Heart right ventricle (tissue), 16 donors: ENCODE measurements at places on chromosomes 1 and 21.

DNA sequence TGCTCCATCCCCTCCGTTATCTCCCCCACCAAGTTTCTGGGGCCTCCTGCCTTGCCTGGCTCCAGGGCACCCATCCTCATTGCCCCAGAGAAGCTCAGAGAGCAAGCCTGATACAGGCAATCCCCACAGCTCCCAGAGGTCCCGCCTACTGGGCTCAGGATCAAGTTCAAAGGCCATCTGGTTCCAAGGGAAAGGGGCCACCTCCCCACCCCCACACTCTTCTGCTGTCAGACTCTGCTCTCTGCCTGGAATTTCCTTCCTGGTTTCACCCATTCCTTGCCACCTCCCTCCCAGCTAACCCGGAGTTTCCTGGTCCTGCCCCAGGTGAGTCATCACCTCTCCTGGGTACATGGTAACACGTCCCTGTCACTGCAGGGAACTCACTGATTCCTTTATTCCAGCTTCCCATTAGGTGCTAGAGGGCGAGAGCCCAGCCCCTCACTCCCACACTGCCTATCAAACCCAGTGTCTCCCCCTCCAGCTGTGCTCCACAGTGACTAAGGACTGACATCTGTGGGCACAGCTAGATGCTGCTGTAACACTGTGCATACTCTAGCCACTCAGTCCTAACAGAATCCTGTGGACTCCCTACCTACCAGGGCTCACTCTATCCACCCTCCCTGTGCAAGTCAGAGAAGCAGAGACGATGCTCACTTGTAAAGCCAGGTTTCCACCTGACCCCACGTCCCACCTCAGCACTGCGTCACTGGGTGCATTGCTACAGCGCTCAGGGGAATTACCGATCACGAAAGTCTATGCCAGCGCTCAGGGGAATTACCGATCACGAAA is 21.8 kb downstream of the RSPH1 start:
- DNase-seq: no peak

DNA sequence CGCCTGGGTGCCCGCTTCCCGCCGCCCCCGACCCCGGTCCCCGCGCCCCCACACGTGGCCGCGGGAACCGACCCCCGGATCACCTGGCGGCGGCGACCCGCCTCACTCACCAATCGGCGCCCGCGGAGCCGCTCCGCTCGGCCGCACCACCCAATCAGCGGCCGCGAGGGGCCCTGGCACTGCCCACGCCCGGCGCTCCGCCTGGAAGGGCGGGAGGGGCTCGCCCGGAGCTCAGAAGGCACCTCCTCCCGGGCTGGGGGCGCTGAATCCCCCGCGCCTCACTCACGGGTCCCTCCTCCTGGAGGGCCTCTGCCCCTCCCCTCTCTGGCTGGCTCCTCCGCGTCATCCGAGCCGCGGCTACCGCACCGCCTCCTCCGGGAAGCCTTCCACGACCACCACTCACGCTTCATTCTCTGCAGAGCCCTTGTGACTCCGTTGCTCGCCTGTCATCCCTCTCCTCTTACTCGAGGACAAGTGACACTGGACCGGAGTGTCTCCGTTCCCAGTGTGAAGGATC is 374 bp downstream of the SH2D5 start:
- DNase-seq: no peak

GRCh38 chr1:24801176-24801575 is 55.9 kb downstream of the CLIC4 start:
- DNase-seq: no peak

DNA sequence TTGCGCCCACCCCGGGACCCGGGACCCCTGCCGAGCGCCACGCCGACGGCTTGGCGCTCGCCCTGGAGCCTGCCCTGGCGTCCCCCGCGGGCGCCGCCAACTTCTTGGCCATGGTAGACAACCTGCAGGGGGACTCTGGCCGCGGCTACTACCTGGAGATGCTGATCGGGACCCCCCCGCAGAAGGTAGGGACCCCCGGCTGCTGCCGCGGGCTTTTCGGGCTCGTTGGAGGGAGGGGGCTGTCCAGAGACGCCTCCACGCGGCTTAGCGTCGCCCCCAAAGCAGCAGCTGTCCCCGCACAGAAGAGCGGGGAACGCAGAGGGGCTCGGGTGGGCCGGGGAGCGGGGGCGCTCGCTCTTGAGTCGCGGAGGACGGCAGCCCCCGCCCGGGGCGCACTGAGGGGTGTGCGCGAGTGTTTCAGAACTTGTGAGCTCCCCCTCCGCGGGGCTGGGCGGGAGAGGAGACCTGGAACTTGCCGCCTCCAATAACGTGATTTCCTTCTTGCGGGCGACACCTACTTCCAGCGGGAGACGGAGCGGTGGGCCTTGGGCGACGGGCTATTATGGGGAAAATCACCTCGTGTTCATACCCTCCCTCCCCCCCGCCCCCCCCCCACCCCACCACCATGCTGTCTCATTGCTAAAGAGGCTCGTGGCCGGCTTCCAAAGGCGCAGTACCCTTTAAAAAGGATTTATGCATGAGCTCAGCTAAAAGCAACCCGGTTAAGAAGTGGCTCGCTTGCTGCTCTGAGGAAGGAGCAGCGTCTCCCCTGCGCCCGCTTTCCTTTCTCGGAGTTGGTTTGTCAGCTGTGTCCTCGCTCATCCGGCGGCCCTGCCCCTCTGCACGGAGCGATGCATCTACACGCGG is 664 bp downstream of the BACE2 start:
- peak; percentile 48 for DNase-seq

DNA sequence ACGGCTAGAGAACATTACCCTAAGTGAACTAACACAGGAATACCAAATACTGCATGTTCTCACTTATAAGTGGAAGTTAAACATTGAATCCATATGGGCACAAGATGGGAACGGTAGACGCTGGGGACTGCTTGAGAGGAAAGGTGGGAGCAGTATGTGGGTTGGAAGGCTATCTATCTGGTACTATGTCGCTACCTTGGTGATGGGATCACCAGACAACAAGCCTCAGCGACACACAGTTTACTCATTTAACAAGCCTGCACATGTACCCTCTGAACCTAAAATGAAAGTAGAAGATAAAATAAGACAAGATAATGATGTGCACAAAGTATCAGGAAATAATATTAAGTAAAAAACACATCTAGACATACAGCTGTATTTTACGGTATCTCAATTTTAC is 819 bp downstream of the PYHIN1 start:
- no peak for DNase-seq

DNA sequence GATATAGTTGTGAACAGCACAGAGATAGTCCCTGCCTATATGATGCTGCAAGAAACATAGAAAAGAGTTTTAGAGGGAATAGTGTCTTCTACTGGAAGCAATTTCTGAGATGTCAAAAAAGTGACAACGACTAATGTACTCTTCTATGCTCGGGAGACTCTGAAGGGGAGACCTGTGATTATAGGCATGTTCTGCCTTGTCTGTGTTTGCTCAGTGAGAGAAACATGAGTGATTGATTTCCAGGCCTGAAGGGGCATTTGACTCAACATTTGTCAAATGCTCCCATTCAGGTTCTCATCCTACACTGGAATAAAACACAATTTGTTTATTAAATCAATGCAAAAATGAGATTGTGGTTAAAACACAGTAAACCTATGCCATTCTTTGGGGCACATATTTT is 131.8 kb downstream of the CTH start:
- DNase-seq: no peak

GRCh38 chr1:58732087-58732775 is 32.4 kb upstream of the MYSM1 start:
- DNase-seq: no peak

GRCh38 chr1:199242147-199242546 is 603.3 kb downstream of the PTPRC start:
- no peak for DNase-seq

DNA sequence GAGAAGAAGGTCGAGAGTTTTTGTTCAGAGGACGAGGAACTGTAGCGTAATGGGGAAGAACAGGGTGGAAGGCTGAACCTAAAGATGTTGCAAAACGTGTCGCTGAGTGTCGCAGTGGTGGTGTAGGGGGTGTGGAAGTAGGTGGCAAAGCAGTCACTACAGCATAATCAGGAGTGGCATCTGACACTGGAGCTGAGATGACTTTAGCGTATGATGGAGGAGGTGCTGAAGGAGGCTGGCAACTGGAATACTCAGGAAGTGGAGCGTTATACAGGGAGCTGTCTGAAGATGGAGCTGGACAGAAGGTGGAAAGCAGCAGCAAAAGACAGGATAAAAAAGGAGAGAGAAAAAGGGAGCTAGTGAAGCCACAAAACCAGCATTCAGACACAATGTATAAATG is 89.9 kb upstream of the LBR start:
- DNase-seq: no peak

DNA sequence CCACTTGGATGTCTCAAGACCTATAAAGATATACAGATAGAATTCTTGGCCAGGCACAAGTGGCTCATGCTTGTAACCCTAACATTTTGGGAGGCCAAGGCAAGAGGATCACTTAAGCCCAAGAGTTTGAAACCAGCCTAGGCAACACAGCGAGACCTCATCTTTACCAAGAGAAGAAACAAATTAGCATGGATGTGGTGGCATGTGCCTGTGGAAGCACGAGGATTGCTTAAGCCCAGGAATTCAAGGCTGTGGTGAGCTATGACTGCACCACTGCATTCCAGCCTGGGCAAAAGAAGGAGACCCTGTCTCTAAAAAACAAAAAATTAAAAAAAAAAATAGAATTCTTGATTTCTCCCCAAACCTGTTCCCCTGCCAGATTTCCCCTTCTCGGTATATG is 8.3 kb downstream of the ASAP3 start:
- no peak for DNase-seq

GRCh38 chr1:109207467-109208103 is 6.1 kb upstream of the SARS1 start:
- no peak for DNase-seq

DNA sequence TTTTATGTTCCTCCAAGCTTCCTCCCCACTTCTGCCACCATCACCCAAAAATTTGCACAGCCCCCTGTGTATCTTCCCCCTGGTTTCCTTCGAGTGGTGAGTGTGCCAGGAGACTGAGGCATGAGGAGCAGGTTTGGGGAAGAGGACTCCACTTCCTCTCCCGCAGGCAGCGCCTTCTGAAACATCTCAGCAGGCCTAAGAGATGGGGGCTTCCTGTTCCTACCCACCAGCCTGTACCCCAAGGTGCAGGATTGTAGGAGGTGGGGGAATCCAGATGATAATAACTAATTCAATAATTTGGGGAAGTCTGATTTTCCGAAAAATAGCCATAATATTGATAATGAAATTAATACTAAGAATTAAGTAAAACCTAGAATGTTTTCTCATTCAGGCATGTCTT is 62.4 kb downstream of the RHBG start:
- no peak for DNase-seq

DNA sequence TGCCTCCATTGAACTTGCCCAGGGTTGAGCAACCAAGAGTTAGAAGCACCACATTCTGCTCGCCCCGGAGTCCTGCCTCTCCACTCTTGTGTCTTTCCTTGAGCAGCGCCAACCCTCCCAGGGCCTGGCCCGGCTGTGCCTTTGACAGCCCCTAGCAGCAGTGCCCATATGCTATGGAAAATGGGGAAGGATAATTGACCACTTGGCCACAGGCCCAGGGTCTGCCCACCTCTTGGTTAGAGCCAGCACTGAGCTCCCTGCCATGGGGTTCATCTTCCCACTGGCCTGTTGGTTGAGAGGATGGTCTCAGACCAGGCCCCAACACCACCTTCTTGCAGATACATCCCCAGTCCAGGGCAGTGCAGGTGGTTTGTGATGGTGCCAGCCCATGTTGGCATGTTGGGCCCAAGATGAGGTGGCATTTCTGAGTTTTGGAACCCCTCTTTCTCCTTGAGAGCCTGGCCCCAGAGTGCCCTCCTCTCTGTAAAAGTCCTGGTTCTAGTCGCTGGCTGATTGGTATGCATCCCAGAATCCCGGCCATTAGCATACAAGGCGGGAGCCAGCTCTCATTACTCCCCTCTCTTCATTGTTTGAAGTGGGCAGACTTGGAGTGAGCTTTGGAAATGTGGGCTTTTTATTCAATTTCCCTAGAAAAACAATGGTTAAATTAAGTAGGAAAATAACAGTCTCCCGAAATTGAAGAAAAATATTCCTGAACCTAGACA is 7.6 kb downstream of the ARHGEF10L start:
- no peak for DNase-seq

GRCh38 chr21:31279986-31280385 is 64.1 kb downstream of the TIAM1 start:
- DNase-seq: no peak

- no peak for DNase-seq
These were observed 23.2 kb downstream of the RUNX3 start for GRCh38 chr1:24906760-24907490.

DNA sequence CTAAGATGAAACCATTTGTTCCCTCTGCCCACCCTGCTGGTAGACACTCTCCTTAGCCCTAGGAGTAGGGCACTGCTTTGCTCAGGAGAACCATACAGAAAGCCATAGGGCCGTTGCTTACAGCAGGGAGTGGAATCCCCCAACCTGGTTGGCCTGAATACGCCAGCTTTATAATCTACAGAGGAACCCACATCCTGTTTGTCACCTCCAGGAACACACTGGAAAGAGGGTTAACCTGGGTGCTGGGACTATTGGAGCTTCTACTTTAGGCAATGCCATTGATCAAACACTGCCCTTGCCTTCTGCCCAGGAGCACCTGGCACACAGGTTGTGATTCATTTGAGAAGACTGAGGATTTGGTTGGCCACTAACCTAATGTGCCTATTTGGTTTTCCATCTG is 124.8 kb downstream of the TNR start:
- no peak for DNase-seq

DNA sequence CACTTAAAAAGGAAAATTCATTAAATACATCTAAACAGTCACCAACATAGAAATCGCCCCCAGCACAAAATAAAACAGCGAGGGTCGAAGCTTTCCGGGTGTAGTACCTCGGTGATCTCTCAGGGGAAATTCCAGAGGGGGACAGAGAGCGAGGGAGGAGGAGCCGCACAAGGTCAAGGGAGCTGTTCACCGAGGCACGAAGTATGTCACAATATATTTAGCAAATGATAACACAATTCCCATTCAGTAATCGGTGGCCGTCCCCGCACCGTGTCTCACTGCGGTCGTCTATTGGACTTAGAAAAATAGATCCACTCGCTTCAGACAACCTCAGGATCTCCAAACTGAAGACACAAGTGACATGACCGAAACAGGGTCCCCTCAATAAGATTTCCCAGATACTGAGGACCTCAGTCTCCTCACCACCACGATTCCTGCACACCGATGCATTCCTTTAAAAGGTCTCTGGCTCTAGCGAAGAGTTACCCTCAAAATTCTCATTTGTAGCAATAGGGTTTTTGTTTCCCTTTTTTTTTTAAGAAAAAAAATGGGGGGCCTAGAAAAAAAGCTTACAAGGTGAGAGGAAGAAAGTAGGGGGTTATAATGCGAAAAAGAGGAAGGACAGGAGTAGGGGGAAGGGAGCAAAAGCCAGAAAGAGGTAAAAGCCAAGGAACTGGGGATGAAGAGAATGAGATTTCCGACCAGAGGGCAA is 1.1 kb downstream of the LPGAT1 start:
- peak; percentile 33 for DNase-seq

GRCh38 chr1:219399446-219399845 is 213.5 kb downstream of the ZC3H11B start:
- no peak for DNase-seq

- no peak for DNase-seq
These were observed 12.6 kb upstream of the DENND1B start for GRCh38 chr1:197787623-197788536.
